A549 treated with DMSO at 1 μM for 4 hours (cell line): ENCODE measurements at places on chromosomes 6 and 20. TPM values are rescaled to one million over a fixed set of nuclear protein-coding genes. Genes with fewer than 3 reads are reported as not detected.

Gene STMND1
- total RNA-seq = not detected in 5 replicates

Gene KIAA0408
- total RNA-seq = 5.9 to 7.1 TPM (median 6.5 TPM) in 5 replicates

Gene MRPS18A
- 42.5 to 49.4 TPM (median 44.6 TPM) in 5 replicates for total RNA-seq

Gene NELFCD
- total RNA-seq = 44.0 to 46.8 TPM (median 45.0 TPM) in 5 replicates

Gene SLC2A4RG
- 60.9 to 99.3 TPM (median 87.7 TPM) in 5 replicates for total RNA-seq

Gene STAU1
- total RNA-seq = 59.3 to 68.1 TPM (median 66.9 TPM) in 5 replicates

Gene FAM217A
- not detected in 5 replicates for total RNA-seq

Gene HTR1E
- not detected in 5 replicates for total RNA-seq

Gene JARID2
- total RNA-seq = 8.8 to 10.9 TPM (median 10.5 TPM) in 5 replicates

Gene NTSR1
- 0.10 to 0.33 TPM (median 0.20 TPM) in 5 replicates for total RNA-seq

Gene GRM1
- 0.02 to 0.04 TPM (median 0.03 TPM) in 4 of 5 replicates, not detected in the other for total RNA-seq

Gene LCA5
- total RNA-seq = 0.59 to 1.3 TPM (median 1.0 TPM) in 5 replicates

Gene SMLR1
- total RNA-seq = not detected in 5 replicates

Gene CEP85L
- total RNA-seq = 1.5 to 2.9 TPM (median 2.5 TPM) in 5 replicates
